Activated naive CD8-positive, alpha-beta T cell treated with anti-CD3 and anti-CD28 coated beads, Interleukin-2, amount 10 ng/mL, durations not matched to agents 7 days and 5 days (primary cell): ENCODE measurements at places on chromosomes 2 and 18. TPM values are rescaled to one million over a fixed set of nuclear protein-coding genes. Genes with fewer than 3 reads are reported as not detected.

Gene CFAP221
- not detected for total RNA-seq

Gene BOLL
- not detected for total RNA-seq

Gene WDR33
- total RNA-seq, result 69.1 TPM

Gene CPLX4
- not detected for total RNA-seq

Gene OSBPL6
- 0.08 TPM for total RNA-seq

DNA sequence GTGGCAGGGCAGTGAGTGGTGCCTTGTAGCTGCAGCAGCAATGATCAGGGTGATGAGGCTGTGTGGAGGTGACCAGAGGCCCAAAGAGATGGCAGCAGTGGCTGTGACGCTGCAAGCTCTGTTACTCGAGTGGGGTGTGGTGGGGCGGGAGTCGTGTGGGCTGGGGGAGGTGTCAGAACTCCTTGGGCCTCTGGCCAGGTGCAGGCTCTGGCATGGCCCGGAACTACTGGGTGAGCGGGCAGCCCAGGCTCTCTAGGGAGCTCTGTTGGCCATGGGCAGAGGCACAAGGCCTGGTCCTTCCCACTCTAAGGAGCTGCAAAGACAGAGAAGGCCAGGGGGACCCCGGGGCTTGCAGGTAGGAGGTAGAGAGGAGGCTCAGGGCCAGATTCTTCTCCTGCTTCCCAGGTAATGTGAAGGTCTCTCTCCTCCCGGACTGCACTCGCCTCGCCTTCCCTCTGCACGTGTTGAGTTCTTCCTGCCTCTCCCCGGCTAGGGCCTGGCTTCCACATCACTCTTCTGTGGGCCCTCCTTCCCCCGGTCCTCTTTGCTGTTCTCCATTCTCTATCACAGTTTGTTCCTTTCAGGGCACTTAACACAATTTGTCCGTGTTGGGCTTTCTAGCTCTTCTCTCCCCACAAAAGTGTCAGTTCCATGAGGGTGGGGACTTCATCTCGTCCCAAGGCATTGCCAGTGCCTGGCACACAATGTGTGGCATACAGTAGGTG lies 114.8 kb downstream of the MCFD2 start:
- DNase-seq, result no peak

GRCh38 chr2:19864381-19864780 lies 37.4 kb downstream of the TTC32 start:
- DNase-seq, result no peak

GRCh38 chr2:177289824-177290628 lies 25.5 kb upstream of the NFE2L2 start:
- peak; percentile 50 for DNase-seq

GRCh38 chr2:29025711-29026110 lies 44.6 kb downstream of the TOGARAM2 start:
- no peak for DNase-seq

DNA sequence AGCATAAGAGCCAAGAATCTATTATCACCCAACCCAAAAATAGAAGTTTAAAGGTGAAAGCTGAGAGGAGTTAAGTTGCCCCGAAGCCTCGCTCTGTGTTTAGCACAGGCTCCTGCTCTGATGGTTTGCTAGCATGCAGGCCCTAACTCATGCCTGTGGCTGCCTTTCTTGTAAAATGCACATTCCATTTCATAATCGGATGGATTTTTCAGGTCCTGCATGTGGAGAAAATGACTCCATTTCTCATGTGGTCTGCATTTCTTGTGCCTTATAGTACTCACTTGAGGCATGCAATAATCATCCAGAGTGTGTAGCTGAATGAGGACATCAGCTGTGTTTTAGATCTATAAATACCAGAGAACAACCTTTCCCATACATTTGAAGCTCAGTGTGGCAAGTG lies 381.8 kb downstream of the CPS1 start:
- no peak for DNase-seq

DNA sequence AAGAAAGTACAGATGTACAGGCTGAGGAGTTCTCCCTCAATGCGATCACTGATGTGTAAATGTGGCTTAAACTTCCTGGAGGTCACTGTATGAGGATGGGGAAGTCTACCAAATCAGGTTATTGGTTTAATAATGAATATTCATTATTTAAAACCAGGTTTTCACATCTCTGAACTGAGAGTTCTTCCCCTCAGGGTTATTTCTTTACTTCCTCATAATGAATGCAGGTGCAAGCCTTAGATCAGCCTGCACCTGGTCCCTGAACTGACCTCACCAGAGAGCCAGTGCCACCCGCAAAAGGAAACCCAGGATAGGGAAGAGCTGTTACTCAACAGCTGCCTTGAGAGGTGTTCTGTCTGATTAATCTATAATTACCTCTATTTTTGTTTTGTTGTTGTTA lies 369.0 kb downstream of the EPHA4 start:
- DNase-seq, result no peak

DNA sequence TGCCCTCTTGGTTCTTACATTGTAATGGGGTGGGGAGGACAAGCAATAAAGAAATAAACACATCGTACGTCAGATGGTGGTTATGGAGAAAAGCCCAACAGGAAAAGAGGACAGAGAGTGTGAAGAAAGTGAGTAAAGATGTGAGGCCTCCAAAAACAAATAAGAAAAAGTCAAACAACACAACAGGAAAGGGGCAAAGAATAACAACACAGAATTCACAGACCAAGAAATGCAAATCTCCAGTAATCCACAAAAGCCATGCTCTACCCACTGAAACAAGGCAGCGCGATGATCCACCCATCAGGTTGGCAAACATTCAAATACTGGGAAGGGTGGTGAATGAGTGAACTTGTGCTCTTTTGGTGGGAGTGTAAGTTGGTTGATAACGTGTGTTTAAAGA lies 16.7 kb upstream of the DUSP2 start:
- DNase-seq, result no peak

GRCh38 chr18:35851286-35851970 lies 121.1 kb upstream of the RMP24 start:
- no peak for DNase-seq

GRCh38 chr2:196183528-196184231 lies 12.3 kb upstream of the STK17B start:
- no peak for DNase-seq
